ENCODE measurements at places on chromosomes 4 and X. TPM values are rescaled to one million over a fixed set of nuclear protein-coding genes. Genes with fewer than 3 reads are reported as not detected.

GRCh38 chr4:4740071-4740470 is 119.4 kb upstream of the MSX1 start:
- ATAC-seq: no peak

DNA sequence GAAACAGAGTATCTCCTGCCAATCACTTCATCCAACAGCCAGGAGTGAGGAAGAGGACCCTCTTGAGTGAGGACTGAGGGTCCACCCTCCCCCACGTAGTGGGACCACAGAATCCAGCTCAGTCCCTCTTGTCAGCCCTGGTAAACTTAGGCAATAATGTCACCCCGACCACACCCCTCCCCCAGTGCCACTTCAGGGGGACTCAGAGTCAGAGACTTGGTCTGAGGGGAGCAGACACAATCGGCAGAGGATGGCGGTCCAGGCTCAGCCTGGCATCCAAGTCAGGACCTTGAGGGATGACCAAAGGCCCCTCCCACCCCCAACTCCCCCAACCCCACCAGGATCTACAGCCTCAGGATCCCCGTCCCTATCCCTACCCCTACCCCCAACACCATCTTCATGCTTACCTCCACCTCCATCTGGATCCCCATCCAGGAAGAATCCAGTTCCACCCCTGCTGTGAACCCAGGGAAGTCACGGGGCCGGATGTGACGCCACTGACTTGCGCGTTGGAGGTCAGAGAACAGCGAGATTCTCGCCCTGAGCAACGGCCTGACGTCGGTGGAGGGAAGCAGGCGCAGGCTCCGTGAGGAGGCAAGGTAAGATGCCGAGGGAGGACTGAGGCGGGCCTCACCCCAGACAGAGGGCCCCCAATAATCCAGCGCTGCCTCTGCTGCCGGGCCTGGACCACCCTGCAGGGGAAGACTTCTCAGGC is at the start of the genes CSAG1 and MAGEA12:
TSS of gene CSAG1 (minus strand) at position 461 of the 715 bp plus-strand sequence. CDS start 1,261 bp downstream, outside the sequence.
TSS of gene MAGEA12 (plus strand) at position 497 of the 715 bp plus-strand sequence. CDS start 2,405 bp downstream, outside the sequence.
- no peak for ATAC-seq

DNA sequence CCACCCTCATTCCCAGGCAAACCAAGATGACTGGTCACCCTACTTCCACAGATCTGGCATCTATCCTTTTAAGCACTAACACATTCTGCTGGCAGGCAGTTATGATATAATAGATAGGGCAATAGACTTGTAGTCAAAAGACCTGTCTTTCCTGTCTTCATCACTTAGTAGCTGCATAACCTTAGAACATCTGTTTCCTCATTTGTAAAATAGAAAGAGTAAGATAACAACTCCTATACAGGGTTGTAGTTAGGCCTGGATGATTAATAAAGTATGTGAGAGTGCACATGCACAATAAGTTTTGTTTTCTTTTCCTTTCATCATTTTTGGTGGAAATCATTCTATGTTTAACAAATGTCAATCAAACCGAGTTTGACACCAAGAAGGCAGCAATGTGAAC is 72.1 kb downstream of the GPR82 start:
- ATAC-seq: no peak

DNA sequence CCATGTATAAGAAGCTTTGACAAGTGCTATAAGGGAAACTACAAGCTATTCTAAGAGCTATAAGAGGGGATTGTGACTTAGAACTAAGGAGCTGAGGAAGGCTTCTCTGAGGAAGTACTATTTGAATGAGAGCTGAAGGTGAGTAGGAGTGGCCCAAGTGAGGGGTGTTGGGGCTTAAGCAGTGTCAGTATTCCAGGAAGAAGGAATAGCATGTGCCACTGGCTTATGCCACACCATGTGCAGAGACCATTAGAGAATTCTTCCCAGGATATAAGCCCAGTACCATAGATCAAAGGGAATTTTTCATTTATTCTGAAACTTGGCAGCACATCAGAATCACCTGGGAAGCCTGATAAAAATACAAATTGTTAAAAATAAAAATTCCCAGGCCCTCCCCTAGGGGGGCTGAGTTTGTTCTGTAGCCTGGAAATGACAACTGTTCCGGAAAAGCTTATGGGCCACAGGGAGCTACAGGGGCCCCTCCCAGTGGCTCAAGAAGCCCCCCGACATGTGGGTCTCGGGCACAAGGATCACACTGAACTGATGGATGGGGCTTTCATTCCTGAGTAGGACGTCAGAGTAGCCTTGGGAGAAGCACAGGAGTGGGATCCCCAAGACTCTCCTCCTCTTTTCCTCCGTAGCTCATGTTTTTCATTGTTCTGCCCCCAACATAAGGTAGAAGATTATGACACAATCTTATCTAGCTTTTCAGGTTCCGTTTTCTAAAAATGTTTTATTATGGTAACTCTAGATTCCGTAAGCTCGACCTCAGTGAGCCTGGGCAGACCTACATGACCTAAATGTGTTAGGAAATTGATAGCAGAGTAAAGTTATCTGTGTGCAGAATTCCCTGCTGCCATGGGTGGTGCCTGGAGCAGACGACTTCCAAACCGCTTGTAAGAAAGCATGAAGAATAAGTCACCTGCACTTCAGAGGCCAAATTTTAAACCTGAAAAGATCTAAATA is 119.3 kb downstream of the AFF1 start:
- no peak for ATAC-seq

Gene TIGD4
- 0.94 TPM for total RNA-seq

Gene THOC2
- total RNA-seq: 136 TPM

Gene UGT8
- total RNA-seq: 0.96 TPM

GRCh38 chrX:19593690-19594089 is 78.4 kb upstream of the MAP3K15 start:
- ATAC-seq: no peak

- ATAC-seq: peak; percentile 90
Observed at GRCh38 chr4:175927121-175927520, 115.1 kb upstream of the GPM6A start.

- ATAC-seq: no peak
Observed at GRCh38 chrX:141341341-141341740, 99.0 kb upstream of the SPANXC start.

Gene RASL11B
- total RNA-seq: 0.62 TPM

- no peak for ATAC-seq
Observed at GRCh38 chrX:48703642-48704481, 7.3 kb downstream of the SUV39H1 start.

Gene CFAP99
- total RNA-seq: not detected

DNA sequence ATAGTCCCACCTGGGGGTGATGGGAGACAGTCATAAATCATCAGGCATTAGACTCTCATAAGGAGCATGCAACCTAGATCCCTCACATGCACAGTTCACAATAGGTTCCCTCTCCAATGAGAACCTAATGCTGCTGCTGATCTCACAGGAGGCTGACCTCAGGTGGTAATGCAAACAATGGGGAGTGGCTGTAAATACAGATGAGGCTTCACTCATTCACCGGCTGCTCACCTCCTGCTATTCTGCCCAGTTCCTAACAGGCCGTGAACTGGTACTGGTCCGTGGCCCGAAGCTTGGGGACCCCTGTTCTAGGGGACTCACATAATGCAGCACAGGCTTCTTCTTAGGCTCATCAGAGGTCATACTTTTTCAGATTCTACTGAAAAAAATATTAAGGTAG is 625.9 kb upstream of the AGA start:
- ATAC-seq: no peak

Gene GAGE1
- total RNA-seq: not detected

GRCh38 chr4:67483868-67484602 is 61.3 kb downstream of the CENPC start:
- ATAC-seq: no peak

Gene RRH
- total RNA-seq: not detected

DNA sequence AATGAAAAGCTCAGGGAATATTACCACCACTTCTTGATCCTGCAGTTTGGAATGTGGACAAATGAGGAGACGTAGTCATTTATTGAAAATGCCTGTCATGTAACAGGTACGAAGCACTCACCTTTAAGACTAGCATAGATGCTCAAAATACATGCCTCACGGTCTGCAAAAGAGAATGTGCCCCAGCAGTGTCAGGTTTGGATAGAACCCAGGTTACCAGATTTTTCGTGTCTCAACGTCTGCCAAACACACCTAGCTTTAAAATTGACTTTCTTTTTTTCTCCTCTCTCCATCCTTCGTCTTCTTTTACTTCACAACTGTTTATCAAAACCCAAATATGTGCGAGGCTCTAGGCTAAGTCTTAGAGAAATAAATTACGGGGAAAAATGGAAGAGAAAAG is 606.8 kb upstream of the ATOH1 start:
- no peak for ATAC-seq

GRCh38 chrX:22952010-22952409 is 47.8 kb upstream of the DDX53 start:
- ATAC-seq: no peak

GRCh38 chr4:8346838-8347605 is 77.5 kb downstream of the HTRA3 start:
- no peak for ATAC-seq

Gene HPGD
- 29.5 TPM for total RNA-seq

GRCh38 chr4:128387600-128388351 is 100.2 kb upstream of the PGRMC2 start:
- no peak for ATAC-seq

- no peak for ATAC-seq
Observed at GRCh38 chrX:115939070-115939469, 231.5 kb upstream of the AGTR2 start.

GRCh38 chr4:26782168-26782829 is 78.3 kb upstream of the STIM2 start:
- no peak for ATAC-seq

GRCh38 chrX:56503941-56504673 is 59.3 kb upstream of the UBQLN2 start:
- ATAC-seq: no peak

Gene IL21
- 0.12 TPM for total RNA-seq

DNA sequence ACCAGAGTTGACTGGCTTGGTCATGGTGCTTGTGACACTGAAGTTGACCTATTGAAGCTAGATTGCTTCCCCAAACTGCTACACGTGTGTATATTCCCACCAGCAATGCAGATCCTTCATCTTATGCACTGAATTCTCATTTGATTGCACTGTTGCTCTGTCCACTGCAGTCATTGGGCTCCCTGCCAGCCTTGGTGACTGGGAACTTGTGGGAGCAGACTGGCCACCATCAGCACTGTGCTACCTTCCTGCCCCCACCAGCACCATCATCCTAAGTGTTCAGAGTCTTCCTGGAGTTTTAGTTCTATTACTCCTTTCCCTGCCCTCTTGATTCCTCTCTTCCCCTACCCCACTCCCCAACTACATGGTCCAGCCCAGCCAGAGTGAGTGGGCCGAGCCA is 117.7 kb upstream of the PRPS2 start:
- ATAC-seq: no peak

GRCh38 chr4:143626134-143626911 is 74.2 kb downstream of the FREM3 start:
- peak; percentile 93 for ATAC-seq

Gene GPR50
- not detected for total RNA-seq

GRCh38 chr4:105400901-105401677 is 72.8 kb downstream of the PPA2 start:
- no peak for ATAC-seq

GRCh38 chr4:112181358-112182000 is 36.2 kb downstream of the FAM241A start:
- ATAC-seq: no peak

Gene RASSF6
- 3.8 TPM for total RNA-seq

GRCh38 chrX:153414856-153415510 is 3.7 kb downstream of the ZFP92 start:
- peak; percentile 50 for ATAC-seq

GRCh38 chr4:169934794-169935429 is 91.3 kb downstream of the MFAP3L start:
- no peak for ATAC-seq

- ATAC-seq: no peak
Observed at GRCh38 chr4:152325831-152326230, 210.1 kb downstream of the FBXW7 start.

Gene XPNPEP2
- total RNA-seq: 4.7 TPM

Gene IL1RAPL1
- total RNA-seq: 0.27 TPM

DNA sequence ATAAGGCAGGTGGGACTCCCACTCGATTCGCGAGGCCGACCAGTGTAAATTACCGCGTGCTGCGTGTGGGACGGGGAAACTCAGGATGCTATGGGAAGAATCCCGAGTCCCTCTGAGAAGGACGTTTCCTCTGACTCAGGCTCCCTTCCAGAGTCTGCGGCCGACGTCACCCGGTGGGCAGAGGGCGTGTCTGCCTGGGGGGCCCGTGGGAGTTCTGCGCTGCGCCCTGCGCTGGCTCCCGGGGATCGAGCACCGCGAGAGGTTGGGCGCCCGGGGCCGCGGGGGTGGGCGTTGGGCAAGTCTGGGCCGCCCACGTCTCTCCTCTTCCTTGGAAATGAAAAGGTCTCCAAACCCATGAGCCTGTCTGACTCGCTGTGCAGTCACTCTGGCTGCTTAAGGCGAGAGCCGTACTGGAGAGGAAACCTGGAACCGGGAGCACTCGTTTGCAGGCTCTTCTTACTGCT is 568 bp downstream of the NIPAL1 start:
- ATAC-seq: peak; percentile 63

DNA sequence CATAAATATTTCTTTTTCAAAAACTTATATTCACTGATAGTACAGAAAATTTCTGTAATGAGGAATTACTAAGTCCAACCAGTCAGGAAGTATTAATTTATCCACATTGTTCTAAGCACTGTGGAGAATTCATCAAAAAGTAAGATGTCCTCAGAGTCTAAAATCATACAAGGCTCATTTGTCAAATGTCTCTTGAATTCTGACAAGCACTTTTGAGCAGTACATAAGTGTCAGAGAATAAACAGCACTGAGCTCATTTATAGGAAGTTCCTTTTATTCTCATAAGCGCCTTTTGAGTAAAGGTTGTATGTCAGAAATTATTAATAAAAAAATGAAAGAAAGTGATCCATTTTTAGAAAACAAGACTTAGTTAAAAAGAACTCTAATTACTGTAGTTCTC is 523.2 kb upstream of the EPHA5 start:
- no peak for ATAC-seq

DNA sequence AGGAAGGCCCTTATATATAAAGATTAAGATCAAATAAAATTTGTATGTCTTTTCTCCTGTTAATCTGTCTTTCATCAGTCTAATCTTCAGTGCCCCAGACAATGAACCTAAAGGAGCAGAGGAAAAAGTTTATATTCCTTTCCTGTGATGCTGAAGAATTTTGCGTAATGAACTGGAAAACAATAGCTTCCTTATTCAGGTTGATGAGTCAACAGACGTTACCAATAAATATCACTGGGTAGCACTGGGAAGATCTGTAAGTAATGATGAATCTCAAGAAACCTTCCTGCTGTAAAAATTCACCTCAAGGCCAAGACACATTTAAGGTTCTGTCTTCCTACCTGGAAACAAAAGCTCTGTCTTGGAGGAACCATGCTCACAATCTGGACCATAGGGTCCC is 25.5 kb downstream of the CDKN2AIP start:
- ATAC-seq: no peak

GRCh38 chr4:25958110-25958509 is 44.1 kb downstream of the SMIM20 start:
- ATAC-seq: no peak

Gene MORF4L2
- 338 TPM for total RNA-seq

Gene SHROOM3
- 127 TPM for total RNA-seq

GRCh38 chr4:92333016-92333415 is 29.2 kb downstream of the GRID2 start:
- no peak for ATAC-seq

DNA sequence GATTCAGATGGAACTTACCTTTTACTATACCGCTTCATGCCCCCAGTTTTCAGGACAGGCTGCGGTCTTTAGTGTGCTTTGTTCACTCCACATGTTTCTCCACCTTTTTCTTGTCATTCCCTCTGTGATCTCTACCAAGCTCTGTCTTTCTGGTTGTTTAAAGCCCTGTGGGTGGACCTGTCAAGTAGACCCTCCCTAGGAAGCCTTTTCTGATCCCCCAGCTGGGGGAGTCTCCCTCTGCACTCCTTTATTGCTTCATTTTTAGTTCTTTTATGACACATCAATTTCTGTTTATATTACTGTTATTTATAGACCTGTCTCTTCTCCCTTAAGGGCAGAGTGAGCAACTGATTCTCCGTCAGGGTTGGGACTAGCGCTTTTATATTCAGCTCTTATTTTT is 150.2 kb downstream of the C4orf33 start:
- no peak for ATAC-seq
